ENCODE measurements at places on chromosomes 2 and 18. TPM values are rescaled to one million over a fixed set of nuclear protein-coding genes. Genes with fewer than 3 reads are reported as not detected.

The RSAD2 gene
- 12.5 TPM for total RNA-seq

DNA sequence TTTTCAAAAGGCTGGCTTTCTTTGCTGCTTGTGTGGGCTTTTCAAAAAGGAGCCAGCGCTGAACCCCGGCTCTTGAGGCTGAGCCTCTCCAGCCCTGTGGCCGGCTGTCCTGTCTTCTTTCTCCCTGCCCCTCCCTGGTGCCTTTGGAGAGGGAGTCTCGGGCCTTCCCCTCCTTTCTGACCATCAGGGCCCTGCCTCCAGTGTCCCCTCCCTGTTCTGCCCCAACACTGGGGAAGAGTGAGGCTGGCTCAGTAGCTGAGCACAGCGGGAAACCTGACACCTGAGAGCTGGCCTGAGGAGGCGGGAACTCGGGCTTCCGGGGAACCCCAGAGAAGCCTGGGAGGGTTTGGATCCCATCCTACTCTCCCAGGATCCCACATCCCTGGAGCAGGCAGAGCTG is 232.1 kb downstream of the LOXHD1 start:
- no peak for DNase-seq
- H3K36me3 ChIP-seq = no peaks in the 10 kb centered on the region
- no peak overlapping the region for H3K27ac ChIP-seq
- no peaks in the 10 kb centered on the region for H3K27me3 ChIP-seq
- H3K4me3 ChIP-seq = no peak overlapping the region

- H3K4me1 ChIP-seq = no peaks in the 10 kb centered on the region
- H3K27ac ChIP-seq = no peak overlapping the region
- no peak for DNase-seq
- H3K27me3 ChIP-seq = no peaks in the 10 kb centered on the region
- no peaks in the 10 kb centered on the region for H3K36me3 ChIP-seq
These were observed 308.5 kb upstream of the TFPI start for GRCh38 chr2:187862715-187863114.

DNA sequence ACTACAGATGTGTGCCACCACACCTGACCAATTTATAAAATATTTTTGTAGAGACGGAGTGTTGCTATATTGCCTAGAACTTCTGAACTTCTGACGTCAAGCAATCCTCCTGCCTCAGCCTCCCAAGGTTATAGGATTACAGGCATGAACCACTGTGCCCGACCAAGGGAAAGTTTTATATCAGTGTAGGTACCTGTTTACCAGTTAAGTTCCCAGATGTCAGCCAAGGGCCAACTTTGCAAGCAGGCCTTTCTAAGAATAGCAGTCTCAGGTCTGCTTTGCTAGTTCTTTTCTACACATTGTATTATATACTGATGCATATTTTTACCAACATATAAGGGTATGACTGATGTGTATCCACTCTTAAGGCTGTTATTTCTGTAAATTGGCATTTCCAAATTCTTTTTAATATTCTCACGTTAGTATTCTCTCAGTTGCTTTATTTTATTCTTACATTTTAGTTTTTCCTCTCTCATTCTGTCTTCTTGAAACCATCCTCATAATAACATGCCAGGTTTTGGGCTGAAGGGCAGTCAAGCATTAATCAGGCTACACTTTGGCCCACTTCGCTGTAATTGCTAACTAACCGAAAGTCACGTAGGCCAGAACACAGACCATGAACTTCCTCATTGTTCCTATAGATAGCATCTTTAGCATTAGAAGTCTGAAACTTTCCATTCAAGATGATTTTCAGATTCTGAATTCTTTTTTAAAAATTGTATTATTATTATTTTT is 25.0 kb upstream of the CXXC1 start:
- no peak for DNase-seq
- H3K4me3 ChIP-seq = no peak overlapping the region
- H3K4me1 ChIP-seq = peaks cover 62% of the 10 kb centered on the region
- H3K27me3 ChIP-seq = no peaks in the 10 kb centered on the region
- no peaks in the 10 kb centered on the region for H3K36me3 ChIP-seq

DNA sequence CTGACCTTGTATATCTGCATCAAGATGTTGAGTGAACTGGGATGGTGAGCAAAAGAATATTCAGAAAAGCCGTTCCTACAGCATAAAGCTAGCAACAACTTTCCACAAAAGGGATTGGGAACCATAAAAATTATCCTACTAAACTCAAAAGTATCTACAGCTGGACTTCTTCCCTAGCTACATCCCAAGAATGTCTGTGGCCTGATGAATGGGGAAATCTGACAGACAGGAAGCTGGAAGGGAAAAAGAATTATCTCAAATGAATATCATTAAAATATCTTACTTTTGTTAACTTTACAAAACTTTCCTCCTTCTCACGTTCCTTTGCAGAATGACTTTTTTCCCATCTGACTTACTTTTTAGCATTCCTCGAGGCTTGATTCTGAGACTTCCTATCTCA is 150.9 kb downstream of the PDE11A start:
- H3K36me3 ChIP-seq = no peaks in the 10 kb centered on the region
- H3K4me1 ChIP-seq = no peaks in the 10 kb centered on the region
- no peak for DNase-seq
- no peaks in the 10 kb centered on the region for H3K27me3 ChIP-seq
- no peak overlapping the region for H3K27ac ChIP-seq
- no peak overlapping the region for H3K4me3 ChIP-seq

The ILKAP gene
- 39.7 TPM for total RNA-seq

The NYAP2 gene
- 0.17 TPM for total RNA-seq

Data from spleen (tissue), 13 donors.